ENCODE measurements at places on chromosomes 7 and 10.

DNA sequence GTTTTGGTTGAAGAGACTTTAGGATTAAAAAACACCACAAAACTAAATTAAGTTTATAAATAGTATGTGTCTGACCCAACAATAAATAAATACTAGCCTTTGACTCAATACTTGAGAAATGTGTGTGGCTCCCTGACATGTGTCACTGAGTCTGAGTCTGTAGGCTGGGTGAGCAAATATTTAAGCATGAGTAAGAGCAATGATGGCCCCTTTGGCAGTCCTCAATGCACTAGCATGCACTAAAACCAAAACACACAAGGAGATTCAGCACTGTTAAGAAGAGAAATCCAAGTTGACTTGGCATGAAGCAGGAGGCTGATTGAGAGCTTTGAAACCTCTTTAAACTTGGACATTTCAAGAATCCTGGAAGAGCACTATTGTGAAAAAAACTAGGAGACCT lies 37.1 kb downstream of the CCDC71L start:
- DNase-seq = no peak

DNA sequence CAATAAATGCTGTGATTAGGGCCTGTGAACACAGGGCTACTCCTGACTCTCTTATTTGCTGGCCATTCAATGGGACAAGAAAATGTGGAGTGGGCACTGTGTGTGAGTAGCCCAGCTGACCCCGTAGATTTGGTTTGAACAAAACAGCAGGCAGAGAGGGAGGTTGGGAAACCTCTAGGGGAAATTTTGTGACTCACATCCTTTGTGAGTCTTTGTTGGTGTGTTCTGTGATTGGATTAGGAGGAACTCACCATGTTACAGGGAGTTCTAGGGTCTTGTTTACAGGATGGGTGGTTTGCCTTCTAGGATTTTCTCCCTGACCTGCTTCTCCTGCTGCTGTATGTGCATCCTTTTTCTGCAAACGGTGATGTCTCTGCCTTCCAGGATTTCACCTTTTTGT lies 128.3 kb upstream of the MKI67 start:
- no peak for DNase-seq

GRCh38 chr10:2460812-2461211 lies 606.5 kb upstream of the PFKP start:
- DNase-seq = no peak

DNA sequence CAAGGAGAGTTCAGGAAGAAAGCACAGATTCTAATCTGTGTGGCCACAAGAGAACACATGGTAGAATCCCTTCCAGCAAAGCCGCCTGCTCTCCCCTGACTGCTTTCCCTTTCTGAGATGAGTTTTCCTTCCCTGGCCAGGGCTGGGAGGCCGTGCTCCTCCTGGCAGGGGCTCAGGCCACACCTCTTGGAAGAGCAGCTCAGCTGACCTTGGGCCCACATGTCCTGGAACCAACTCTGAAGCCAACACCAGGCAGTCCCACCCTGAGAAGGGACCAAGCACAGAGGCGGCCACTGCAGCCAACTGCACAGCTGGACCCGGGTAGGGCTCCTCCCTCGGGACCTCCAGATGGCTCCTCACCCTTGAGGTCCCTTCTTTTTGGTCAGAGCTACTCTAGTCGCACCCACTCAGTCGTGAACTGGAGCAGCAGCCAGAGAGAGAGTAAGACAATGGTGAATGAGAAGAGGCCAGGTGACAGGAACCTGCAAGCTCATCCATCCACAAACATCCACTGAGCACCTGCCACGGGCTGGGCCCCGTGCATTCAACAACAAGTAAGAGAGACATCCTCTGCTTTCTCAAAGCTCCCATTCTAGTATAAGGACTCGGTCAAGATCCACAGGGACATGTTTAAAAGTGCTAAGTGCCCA lies 40.3 kb downstream of the FAM53B start:
- no peak for DNase-seq

DNA sequence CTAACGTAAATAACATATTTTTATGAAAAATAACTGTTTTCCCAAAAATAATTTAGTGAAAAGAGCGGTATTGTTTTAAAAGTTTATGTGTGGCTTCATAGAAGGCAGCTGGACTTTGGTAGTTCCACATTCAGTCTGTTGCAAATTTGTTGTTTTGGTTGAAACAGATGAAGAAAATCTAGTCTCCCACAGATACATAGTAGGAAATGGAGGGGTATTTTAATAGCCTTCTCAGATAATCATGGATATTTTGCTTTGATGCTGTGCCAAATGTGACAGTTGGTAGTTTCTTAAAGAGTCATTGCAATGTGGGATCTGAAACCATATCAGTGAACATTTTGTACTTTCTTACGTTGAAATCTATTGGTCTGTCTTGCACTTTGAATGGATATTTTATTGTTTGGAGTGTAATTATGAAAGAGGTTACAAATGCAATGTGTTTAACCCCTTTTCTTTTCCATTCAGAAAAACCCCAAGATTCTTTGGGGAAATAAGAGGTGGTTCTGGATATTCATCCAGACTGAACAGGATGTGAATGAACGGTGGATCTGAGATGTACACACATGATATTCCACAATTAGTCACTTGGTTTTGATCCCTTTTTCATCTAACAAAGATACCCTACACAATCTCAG lies 10.4 kb downstream of the ZNF365 start:
- no peak for DNase-seq
